Tibial artery (tissue), 4 donors: ENCODE measurements at places on chromosomes 2 and 18.

DNA sequence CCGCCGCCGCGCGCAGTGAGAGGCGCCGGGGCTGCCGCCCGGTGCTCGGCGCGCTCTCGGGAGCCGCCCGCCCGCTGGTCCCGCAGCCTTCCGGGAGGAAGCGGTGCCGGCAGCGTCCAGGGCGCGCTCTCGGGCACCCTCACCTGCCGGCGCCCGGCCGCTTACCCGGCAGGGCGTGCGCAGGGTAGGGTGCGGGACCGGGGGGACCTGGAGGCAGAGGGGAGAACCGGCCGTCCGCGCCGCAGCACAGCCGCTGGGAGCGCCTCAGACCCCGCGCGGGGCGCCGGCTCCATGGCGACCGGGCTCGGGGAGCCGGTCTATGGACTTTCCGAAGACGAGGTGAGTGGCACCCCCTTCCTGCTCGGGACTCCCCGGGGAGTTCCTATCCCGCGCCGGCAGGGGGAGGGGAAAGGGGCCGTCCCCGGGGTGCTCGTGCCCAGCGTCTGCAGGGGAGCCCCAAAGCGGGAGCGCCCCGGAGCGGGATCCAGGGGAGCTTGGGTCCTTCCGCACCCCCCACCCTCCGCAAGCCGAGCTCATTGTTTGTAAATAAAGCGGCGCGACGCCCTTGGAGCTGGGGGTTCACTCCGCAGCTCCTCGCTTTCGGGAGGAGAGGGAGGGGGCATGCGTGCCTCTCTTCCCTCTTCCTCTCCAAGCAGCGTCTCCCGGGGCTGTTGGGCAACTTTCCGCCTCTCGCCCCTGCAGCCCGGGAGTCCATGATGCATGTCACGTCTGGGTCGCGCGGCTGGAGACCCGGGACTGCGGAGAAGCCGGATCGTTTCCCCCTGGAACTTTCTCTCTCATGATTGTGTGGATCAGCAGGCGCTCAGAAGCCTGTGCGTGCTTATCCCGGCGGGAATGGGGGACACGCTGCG is 580 bp downstream of the NEDD4L start:
- DNase-seq, result peak; percentile 74

DNA sequence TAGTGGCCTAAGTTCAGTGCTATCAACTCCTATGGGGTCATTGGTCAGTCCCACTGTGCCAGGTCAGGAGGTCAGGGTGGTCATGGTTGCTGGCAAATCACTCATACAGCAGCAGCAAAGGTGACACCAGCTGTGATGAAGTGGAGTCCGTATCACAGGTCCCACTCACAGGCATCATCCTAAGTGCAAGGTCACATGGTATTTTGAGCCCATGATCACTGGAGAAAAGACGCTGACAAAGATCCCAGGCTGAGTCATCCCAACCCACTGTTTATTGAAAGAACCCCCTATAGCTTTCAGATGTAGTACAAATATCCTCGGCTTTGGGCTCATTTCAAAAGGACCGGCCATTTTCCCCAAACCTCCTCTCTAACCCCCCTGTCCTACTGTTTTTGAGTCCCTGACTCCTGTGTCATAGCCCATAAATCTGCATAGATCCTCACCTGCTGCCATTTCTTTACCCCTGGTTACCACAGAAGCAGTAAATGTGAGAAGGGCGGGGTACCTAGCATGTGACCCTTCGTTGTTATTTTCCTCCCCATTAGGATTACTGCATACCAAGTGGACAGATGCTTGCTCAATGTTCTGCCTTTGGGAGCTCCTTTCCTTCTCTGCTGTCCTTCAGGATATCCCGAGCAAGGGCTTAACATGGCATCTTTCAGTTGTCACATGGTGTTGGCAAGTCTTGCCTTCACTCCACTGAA is 107.7 kb downstream of the COL6A3 start:
- DNase-seq, result no peak

- no peak for DNase-seq
These were observed 54.8 kb upstream of the CCDC178 start for GRCh38 chr18:33495278-33495677.

- no peak for DNase-seq
These were observed 100.1 kb upstream of the CERS6 start for GRCh38 chr2:168355779-168356476.

- DNase-seq, result no peak
These were observed 11.5 kb downstream of the ANKRD29 start for GRCh38 chr18:23650968-23651927.

DNA sequence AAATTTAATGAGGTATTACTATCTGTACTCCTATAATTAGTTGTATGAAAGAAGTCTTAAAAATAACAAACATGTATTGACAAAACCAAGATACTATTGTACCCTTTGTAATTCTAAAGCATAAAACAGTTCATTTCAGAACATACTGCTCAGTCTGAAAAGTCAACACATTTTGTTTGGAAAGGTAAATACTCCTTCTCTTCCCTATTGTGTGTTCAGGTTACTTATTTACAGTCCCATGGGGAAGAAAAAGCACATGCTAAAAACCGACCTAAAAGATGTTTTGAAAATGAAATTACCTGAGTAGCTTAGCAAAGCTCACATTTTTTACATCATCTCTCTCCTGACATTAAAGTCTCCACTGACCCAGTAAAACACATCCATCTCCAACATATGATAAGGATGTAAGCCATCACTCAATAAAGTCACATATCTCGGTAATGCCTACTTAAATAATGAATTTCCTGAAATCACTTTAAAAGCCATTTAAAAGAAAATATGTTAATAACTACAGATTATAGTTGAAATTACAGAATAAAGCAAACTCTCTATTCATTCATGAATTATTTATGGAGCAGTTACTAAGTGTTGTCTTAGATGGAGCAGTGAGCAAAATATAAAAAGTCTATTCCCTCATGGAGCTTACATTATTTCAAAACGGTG is 75.6 kb upstream of the FZD5 start:
- DNase-seq, result no peak

DNA sequence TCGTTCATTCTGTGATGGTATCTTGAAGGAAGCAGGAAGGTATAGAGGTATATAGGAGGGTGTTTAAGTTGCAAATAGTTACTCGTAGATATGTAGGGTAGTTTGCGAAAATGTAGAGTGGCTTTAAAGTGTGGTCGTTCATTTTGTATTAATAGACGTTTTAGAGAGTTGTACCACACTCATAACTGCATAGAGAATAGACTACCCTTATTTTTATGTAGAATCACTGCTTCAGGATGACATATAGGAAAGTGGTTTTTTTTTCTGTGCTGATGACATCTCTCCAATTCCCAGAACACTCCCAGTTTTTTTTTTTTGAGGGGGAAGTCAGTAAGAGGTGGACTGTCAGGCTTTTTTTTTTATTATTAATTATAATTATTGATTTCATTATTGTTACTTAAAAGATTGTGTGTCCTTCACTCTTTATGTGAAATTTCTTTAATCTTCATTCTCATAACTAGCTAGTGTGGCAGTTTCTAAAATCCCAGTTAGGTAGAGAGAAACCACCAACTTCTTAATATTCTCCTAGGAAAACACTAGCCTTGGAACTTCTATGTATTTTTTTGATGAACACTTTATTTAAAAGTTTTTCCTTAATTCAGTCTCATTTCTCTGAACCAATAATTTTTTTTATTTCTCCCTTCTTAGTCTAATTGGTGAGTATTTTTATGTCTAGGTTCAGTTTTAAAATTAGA is 1.5 kb downstream of the ACTR3 start:
- DNase-seq, result no peak

- no peak for DNase-seq
These were observed 1167.5 kb downstream of the DPP10 start for GRCh38 chr2:115609978-115610377.

- DNase-seq, result no peak
These were observed 124.8 kb downstream of the MSTN start for GRCh38 chr2:189937691-189938090.

GRCh38 chr2:197452754-197453122 is 614 bp upstream of the COQ10B start:
- no peak for DNase-seq

GRCh38 chr2:182915369-182916326 is 49.2 kb upstream of the FRZB start:
- DNase-seq, result no peak

GRCh38 chr2:189015359-189015758 is 41.2 kb downstream of the COL3A1 start:
- no peak for DNase-seq

DNA sequence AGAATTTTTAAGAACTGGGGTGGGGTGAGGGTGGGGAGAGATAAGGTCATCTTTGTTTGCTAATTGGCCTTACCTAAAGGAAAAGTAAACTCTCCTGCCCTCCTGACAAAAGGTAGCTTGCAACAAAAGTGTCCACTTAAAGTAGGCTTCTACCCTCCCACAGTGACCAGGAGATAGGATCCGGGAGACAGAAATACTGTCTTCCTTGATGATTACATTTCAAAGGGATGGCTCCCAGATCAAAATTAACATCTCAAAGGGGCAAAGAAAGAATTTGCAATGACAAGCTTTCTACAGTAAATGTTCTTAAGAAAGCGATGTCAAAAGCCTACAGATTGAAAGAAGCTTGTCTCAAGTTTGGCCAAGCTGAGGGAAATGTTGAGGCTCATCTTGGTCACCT is 775.3 kb downstream of the CPS1 start:
- no peak for DNase-seq

DNA sequence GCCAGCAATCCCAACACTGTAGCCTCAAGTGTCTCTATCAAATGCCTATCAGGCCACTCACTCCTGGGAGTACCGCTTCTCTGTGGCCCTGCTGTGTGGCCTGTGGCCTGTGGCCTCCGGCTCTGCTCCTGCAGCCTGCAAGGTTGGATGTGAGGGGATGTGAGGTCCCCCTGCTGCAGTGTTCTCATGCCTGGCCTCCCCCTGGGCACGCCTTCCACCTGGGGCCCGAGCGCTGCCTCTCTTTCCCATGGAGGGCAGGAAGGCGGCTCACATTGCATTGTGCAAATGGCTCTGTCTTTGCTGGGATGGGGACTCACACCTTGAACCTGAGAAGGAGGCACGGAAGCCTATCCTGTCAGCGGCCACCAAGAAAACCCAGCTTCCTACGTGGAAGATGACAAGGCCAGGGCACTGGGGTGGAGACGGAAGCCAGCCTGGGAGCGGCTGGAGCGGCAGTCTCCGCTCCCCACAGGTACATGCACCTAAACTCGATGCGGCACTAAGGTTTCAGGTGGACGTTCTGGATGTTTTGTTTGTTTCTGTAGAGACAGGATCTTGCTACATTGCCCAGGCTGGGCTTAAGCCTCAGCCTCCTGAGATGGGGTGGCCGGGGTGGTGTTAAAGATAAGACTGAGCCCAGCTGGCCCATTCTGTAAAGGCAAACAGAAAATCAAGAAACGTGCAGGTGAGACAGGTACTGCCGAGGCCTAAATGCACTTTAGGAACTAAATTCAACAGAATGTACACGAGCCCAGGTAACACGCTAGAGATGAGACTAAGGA is 140.1 kb downstream of the HDAC4 start:
- no peak for DNase-seq

DNA sequence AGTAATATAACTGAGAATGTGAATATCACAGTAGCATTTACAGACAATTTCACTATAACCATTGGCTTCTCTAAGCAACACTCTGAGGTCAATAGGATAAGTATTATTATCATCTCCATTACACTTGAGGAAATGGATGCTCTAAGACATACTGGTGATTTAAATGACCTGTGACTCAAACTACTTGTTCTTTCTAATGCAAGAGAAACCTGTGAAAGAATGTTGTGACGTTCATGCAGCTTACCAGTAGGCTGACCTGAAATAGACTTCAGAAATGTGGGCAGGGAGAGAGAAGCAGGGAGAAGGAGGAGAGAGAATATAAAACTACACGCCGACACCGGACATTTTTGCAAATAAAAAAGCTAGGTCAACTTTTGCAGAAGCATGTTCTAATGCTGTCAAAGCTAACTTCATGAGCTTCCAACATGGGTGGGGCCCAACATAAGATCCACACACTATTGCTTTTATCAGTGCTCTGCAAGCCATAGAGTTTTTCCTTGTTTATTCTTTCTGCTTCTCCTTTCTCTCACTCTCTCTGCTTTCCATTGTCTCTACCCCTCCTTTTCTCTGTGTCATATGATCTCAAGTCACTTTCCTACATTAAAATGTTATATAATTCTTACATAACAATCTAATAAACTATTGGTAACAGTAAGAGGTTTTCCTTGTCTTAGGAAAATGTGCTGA is 217.6 kb upstream of the FN1 start:
- no peak for DNase-seq

DNA sequence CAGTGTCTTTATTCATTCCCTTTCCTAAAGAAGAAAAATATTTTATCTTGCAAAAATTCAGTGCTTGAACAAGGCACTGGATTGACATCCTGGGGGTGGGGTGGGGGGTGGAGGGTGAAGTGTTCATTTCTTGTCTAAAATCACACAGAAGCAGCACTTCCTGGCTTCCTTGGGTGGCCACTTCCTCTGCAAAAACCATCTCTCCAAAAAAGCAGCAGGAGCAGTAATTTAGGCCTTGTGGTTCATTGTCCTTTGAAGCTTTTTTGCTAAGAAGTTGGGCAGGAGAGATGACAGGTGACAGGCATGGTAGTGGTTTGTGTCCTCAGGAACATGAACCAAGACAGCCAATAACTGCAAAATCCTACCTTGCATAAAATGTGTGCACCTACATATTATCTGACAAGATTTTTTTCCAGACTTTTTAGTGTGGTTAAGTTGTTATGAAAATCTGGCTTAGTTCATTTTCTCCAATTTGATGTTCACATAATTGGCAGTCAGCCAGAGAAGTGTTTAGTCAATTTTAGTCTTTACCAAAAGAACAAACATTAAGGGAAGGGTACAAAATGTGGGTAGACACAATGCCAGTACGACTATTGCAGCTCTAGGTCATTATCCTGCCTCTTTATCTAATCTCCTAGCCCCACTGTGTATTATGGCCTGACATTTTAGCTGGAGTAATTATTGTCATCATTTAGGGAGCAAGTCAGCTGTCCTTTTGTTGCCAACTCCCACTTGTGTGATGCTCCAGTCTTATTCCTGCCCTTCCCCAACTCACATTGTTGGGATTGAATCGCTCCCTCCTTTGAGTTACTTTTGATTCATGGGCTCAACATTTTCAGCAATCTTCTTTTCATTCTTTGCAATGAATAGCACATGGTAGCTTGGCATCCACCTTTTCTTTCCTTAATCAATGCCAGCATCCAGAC is 177.2 kb downstream of the MYO3B start:
- DNase-seq, result no peak

GRCh38 chr2:128777196-128778035 is 458.7 kb upstream of the HS6ST1 start:
- DNase-seq, result no peak

DNA sequence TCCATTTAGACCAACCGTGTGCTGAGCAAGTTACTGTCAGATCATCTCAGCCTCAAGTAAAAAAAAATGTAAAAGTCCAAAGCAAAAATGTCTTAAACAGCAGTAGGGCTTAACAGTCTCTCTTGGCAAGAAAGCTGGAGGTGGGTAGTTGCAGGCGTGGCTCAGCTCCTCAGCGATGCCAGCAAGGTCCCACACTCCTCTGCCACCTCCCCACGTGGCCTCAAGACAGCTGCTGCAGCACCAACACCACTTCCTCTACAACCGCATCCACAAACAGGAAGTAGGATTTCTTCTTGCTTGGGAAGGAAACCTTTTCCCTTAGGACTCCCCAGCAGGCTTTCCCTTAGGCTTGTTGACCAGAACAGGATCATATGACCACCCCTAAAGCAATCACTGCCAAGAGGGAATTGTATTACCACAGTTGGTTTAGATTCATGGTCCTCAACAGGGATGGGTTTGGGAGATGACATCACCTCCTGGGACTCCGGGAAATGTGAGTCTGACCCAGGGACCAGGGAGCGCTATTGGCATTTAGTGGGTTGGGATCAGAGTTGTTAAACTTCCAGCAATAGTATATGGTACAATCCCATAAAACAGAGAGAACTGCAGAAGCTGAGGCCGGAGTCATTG is 97.1 kb downstream of the MAPK4 start:
- DNase-seq, result no peak
